Stimulated activated CD8-positive, alpha-beta memory T cell treated with anti-CD3 and anti-CD28 coated beads, Interleukin-2, amount 100 ng/mL, for 1 hour (primary cell): ENCODE measurements at places on chromosomes 4 and X.

DNA sequence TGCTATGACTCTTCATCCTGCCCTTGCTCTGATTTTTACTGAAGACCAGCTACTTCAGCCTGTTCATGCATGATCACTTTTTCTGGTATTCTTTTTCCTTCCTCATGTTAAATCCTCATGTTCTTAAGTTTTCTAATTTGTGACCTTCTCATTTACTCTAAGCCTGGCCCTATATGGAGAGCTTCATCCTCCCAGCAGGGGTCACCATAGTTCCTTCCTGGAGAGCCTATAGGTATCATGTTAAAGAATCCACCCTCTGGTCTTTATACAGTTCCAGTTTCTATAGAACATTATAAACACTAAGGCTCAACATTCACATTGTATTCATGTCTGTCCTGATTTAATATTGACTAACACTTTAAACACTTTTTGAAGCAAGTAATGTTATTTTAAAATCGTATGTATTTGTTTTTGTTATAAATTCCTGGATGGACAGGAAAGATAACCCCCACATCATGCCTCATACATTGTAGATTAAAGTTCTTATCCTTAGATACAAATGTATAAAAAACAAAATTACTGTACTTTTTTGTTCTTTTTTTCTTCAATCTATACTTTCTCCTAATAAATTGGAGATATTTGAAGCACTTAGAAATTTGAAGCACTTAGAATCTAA is 53.8 kb upstream of the OTUD4 start:
- no peak for DNase-seq

DNA sequence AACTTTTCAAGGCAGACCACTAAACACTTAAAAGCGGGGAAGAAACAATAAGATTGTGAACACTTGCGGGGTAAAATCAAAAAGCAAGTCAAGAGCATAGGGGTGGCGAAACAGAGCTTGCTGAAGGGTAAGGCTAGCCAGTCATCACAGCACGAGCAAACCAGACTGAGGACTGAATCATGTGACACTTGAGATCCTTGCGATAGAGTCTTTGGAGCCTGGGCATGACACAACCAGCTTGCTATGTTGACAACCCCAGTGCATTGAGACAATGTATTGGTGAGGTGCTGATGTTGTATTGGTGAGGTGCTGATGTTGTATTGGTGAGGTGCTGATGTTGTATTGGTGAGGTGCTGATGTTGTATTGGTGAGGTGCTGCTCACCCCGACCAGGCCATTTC is 72.3 kb downstream of the SLIT2 start:
- no peak for DNase-seq

- no peak for DNase-seq
These were observed 68.8 kb downstream of the TECRL start for GRCh38 chr4:64340218-64341110.

- no peak for DNase-seq
These were observed 9.7 kb upstream of the SEC24D start for GRCh38 chr4:118845552-118846050.

DNA sequence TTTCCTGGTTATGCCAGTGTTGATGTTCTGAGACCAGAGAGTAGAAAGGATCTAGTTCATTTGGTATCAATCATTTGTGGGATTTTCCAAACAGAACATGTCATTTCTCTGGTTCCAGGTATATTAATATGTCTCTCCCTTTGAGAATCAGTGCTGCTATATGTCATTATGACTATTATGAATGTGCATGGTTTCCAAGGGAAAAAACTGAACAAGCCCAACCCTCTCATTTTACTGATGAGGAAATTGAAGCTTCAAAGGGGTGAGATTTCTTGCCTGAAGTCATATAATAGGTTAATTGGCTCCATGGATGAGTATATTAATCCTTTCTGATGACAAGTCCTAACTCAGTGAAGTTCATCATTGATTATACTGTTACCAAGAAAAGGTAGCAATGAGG is 31.9 kb downstream of the RUFY3 start:
- no peak for DNase-seq

DNA sequence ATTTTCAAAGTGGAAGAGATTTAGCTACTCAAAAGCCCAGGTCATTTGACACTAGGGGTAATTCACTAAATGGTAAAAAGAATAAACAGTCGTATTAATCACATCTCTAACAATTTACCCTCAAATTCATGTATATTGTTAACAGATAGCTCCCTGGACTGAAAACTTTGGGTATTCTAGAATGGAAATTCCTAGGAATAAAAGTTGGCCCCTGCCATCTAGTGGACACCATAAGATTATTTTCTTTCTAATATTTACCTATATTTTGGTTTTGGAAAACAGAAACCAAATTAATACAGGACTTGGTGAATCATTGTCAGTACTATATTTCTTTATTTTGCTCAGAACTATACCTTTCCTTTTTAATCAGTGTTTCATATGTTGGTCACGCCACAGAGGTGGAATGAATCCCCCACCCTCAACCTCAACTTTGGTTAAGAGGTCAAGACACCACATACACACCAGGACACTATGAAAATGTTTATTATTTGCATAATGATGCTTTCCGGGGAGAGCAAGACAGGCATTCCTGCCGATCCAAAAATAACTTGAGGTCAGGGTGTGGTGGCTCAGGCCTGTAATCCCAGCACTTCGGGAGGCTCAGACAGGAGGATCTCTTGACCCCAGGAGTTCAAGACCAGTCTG is 96.2 kb upstream of the APOOL start:
- no peak for DNase-seq

DNA sequence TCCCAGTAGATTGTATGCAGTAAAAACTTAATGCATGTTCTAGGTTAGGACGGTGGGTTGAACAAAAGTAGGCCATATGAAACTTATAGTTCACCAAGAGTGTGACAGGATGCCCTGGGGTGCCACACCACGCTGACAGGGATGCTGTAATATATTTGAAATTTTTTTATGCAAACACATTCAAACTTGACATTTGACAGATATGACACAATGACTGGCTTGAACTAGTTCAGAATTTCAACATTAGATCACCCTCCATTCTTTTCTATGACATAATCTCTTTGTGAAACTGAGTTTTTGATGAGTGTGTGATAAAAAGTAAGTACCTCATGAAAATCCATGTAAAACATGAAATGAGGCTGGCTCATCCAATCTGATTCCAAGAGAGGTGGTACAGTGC is 198.4 kb downstream of the PALLD start:
- no peak for DNase-seq

GRCh38 chr4:123503698-123504363 is 107.2 kb downstream of the SPRY1 start:
- no peak for DNase-seq

GRCh38 chrX:8907688-8908087 is 106.5 kb upstream of the FAM9A start:
- DNase-seq, result no peak

DNA sequence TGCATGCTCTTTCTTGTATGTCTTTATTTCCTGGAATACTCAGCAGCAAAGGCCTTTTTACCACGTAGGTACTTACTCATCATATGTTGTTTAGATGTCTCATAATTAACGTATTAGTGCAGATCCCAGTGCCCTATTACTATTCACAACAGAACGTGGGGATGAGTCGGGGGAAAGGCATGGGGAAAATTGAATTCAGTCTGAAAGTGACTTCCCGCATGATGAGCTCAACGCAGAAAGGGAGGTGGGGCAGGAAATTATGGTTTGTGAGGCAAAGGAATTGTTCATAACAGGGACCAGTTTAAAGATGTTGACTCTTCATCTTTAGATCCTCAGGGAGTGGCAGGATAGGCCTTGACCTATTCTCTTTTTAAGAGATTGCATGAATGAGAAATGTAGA is 2.0 kb upstream of the TMPRSS11D start:
- DNase-seq, result no peak

DNA sequence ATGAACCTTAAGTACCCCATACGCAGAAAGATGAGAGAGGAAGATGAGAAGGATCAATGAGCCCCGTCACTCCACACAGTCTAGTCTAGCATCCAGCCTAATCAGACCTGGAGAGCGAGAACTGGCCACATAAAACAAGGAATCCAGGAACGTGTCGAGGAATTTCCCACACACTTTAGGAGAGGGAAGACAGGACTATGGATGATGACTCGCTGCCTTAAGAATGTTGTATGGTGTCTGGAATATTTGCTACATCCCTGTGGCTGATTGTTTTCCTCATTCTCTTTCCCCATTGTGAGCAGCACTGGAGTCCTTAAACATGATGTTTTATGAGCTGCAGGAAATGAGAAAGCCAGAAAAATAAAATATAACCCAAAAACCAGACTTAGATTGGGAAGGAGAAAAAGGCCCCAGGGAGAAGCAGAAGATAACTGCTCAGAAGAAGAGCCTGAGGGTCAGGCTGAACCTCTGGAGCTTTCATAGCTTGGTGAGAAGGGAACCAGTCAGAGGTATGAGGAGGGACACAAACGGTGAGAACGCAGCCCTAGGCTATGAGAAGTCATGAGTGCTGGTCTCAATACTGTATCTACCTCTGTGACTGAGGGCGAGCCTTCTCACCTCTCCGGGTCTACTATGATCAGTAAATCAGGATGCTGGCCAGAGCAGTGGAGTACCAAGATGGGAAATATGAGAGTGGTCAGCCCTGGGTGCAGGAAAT is 139.5 kb upstream of the NOCT start:
- DNase-seq, result no peak

GRCh38 chr4:15958562-15958961 is 4.4 kb downstream of the FGFBP2 start:
- no peak for DNase-seq

- no peak for DNase-seq
These were observed 3.7 kb downstream of the PDE6B start for GRCh38 chr4:628821-629635.

DNA sequence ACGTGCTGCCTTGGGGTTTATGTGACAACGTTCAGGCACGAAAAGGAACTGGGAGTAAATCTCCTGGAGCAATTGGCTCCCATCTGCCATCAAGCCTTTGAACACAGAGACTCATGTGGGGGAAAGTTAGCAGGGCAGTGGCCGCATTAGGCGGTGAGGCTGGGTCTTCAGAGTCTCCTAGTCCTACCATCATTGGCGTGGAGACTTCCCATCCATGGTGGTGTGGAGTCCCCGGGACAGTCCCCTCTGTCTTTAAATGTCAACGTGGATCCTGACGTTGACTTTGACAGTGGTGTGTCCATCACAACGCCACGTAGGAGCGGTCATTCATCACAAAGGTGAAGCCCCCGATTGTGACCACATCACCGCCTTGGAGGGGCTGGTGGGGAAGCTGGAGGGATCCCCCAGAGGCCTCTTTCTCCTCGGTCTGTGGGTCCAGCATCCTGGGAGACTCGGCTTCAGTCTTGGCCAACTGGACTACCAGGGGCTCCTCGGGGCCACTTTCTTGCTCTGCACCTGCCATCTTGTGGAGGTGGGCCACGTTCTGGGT is 21.8 kb downstream of the CRLF2 start:
- DNase-seq, result no peak

GRCh38 chrX:11580789-11581188 is 84.9 kb downstream of the ARHGAP6 start:
- no peak for DNase-seq

DNA sequence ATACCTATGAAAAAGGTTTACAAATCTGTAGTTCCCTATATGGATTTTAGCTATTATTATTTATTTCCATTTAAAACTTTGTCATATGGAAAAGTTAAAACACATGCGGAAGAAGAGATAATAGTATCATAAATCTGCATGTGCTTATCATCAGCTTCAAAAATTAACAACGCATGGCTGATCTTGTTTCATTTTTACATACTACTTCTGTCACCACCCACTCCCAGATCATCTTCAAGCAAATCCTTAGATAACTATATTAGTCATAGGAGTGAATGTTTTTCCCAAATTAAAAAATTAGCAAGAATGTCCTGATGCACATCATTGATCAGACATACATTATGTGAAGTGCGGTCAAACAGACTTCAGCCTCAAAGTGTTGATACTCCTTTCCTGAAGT is 24.6 kb upstream of the MOB1B start:
- DNase-seq, result no peak

GRCh38 chr4:41209187-41209586 is 5.2 kb downstream of the APBB2 start:
- DNase-seq, result no peak

DNA sequence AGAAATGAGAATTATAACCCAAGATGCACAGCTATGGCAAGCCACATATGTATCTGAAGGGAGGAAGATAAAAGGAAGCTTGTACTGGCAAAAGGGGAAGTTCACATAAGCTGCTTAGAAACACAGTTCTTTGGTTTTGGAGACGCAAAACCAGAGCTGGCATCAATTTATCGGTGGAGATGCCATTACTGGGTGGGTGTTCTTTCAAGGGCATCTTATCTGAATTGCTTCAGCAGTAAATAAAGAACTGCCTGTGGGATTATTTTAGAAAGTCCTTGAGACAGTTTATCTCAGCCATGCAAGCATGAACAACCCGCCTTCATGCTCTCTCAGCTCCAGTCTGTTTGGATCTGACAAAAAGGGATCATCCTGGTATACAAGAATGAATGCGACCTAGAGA is 60.8 kb downstream of the DDX60 start:
- no peak for DNase-seq

DNA sequence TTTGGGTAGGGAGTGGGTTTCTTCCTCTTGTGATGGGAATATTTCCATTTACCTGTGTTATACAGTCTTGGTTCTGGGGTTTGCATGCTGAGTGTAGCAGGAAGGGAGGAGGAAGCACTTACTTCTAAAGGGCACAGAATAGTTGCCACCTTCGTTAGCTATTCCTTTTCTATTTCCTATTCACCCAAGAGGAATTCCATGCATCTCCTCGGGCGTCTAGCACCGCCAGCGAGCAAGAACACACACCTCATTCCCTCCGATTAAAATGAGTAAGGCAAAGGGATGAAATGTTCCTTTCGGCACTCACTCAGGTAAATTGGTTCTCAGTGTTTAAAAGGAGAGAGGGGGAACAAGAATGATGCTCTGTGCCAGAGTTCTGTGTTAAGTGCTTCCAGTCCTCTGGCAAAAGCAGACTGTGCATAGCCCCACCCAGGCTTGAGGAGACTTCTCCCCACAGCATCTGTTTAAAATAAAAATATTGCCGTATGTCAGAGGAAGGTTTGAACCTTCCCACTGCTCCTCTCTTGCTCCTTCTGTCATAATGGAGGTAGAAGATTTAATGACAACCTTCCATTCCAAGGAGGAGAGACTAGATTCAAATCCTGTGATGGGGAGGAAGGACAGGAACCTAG is 351.4 kb downstream of the PTTG2 start:
- DNase-seq, result no peak

- DNase-seq, result no peak
These were observed 7.1 kb upstream of the RGS12 start for GRCh38 chr4:3285558-3286334.

GRCh38 chr4:86223472-86223871 is 136.4 kb downstream of the MAPK10 start:
- no peak for DNase-seq

GRCh38 chr4:43835869-43836268 is 612.7 kb downstream of the KCTD8 start:
- DNase-seq, result no peak

DNA sequence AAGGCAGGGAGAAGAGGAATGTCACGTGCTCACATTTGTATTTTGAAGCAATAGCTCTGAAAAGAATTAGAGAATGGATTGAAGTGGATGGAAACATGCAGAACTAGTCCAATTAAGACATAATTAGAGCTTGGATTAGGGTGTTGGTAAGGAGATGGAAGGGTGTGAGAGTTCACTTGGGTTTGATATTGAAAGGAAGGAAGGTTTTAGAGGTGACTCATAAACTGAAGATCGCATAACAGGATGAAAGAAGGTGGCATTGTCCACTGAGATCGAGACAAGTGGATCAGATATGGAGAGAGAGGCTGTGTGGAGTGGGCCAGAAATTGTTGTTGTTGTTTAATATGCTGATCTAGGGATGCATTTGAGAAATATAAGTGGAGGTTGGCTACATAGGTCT is 244.0 kb upstream of the SMIM31 start:
- no peak for DNase-seq

GRCh38 chrX:151988706-151989299 is 14.3 kb upstream of the GABRE start:
- no peak for DNase-seq
